Common myeloid progenitor, CD34-positive (primary cell): ENCODE measurements at places on chromosomes 4 and X.
A peak's percentile ranks its signal among the peaks of the same experiment; 100 is the strongest.

DNA sequence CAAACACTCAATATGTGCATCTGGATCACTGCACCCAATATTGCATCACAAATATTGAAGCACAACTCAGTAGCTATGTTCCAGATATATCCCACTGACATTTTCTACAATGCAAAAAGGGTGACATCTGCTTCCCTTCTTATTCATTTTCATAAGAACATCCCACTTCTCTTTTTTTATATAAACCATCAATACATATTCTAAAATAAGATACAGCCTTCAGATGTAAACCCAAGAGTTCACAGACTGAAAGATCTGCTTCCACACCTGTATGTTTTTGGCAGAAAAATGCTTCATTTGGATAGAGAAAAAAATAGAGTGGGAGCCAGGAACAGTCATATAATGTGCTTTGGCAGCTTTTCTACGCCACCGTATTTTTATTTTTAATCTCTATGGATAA, 815.6 kb upstream of the ADGRL3 start:
- no peak overlapping the region for H3K4me3 ChIP-seq
- H3K36me3 ChIP-seq = no peaks in the 10 kb centered on the region
- H3K27ac ChIP-seq = no peak overlapping the region

- H3K4me1 ChIP-seq = no peaks in the 10 kb centered on the region
- H3K27me3 ChIP-seq = peaks cover 8% of the 10 kb centered on the region
- no peaks in the 10 kb centered on the region for H3K36me3 ChIP-seq
- H3K4me3 ChIP-seq = no peak overlapping the region
- DNase-seq = no peak
- H3K27ac ChIP-seq = no peak overlapping the region
Observed at GRCh38 chrX:104084534-104085277, 8.7 kb upstream of the TMSB15C start.

- H3K27ac ChIP-seq = no peak overlapping the region
- no peaks in the 10 kb centered on the region for H3K27me3 ChIP-seq
- no peaks in the 10 kb centered on the region for H3K36me3 ChIP-seq
- no peak overlapping the region for H3K4me3 ChIP-seq
- DNase-seq = no peak
- H3K4me1 ChIP-seq = peaks cover 29% of the 10 kb centered on the region
Observed at GRCh38 chr4:36308150-36308549, 26.7 kb downstream of the DTHD1 start.

DNA sequence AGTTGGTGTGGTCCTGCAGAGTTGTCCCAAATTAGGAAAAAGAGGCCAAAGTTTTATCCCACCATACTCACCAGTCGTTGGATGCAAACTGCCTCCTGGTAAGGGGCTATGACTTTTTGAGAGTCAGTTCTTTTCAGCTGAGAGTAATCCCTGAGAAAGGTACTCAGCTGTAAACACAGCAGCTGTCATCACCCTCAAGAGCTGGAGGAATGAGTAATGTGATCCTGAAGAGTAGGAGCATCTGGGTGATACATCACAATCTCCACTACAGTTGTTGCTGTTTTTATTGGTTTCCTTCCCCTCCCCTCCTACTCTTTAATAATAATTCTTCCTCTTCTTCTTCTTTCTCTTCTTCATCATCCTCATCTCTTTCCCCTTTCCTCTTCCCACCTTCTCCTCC, 5.7 kb downstream of the MAGEE1 start:
- DNase-seq = no peak
- H3K27ac ChIP-seq = no peak overlapping the region
- no peak overlapping the region for H3K4me3 ChIP-seq
- no peaks in the 10 kb centered on the region for H3K27me3 ChIP-seq

GRCh38 chr4:163923092-163923491, 428.6 kb downstream of the TMA16 start:
- H3K27ac ChIP-seq = no peak overlapping the region
- H3K4me3 ChIP-seq = no peak overlapping the region
- H3K4me1 ChIP-seq = no peaks in the 10 kb centered on the region
- no peaks in the 10 kb centered on the region for H3K36me3 ChIP-seq
- DNase-seq = no peak

DNA sequence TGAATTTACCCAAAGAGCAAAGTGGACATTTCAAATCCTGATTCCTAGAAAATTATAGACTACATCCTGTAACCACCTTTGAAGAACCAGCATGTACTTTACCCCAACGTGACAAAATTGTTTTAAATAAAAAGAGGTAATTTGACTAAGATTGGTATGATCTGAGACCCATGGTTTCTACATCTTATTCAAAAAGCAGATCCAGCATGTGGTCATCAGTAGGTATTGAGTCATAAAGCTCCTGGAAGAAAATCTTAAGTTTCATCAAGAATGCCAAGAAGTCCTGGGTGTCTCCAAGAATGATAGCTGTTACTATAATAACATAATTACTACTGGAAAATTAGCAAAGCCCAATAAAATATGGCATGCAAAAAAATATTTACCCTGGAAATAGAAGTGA, 61.8 kb downstream of the NFKB1 start:
- no peaks in the 10 kb centered on the region for H3K27me3 ChIP-seq
- H3K27ac ChIP-seq = no peak overlapping the region
- peaks cover 4% of the 10 kb centered on the region for H3K4me1 ChIP-seq
- peaks cover 6% of the 10 kb centered on the region for H3K36me3 ChIP-seq
- DNase-seq = no peak

DNA sequence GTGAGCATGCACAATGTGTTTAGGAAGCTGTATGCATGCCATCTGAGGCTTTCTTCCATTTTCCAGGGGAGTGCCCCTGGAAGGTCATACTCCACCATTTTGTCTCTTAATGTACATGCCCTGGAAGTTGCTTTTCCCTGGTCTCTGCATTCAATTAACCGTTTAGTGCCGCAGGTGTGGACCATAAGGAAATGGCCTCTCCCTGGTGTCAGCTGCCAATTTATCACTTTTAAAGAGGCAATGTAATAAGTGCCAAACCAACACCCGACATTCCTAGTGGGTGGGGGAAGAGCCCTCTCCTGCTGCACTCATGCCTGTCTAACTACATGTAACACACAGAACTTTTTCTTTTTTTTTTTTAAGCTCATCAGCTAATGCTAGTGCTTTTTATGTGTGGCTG, 7.1 kb upstream of the BST1 start:
- no peaks in the 10 kb centered on the region for H3K27me3 ChIP-seq
- no peaks in the 10 kb centered on the region for H3K36me3 ChIP-seq
- H3K4me3 ChIP-seq = no peak overlapping the region
- H3K4me1 ChIP-seq = peaks cover 2% of the 10 kb centered on the region
- no peak for DNase-seq

DNA sequence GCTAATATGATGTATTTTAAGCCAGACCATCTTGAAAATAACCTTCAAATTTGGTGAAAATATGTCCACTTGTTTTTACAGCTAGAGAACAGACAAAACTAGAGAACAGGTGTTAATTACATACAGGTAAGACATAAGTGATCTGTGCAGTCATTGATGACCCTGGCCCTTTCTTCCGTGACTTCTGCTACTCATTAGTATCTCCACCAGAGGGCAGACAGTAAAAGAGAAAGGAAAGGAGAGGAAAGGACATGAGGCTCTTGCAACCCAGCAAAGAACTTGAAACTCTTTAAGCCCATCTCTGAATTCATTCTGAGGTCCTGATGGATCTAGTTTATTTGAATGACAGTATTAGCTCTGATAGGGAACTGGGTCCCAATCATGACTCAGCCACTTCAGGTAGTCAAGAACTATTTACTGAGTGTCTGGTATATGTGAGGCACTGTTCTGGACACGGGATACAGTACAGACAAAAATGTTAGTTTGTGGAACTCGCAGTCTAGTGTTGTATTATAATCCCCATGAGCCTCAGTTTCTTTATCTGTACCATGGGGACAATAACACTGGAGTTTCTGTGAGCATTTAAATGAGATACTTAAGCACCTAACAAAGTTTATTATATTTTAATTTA, 121.0 kb upstream of the TEX13D start:
- no peaks in the 10 kb centered on the region for H3K27me3 ChIP-seq
- H3K4me1 ChIP-seq = peaks cover 13% of the 10 kb centered on the region
- H3K4me3 ChIP-seq = no peak overlapping the region
- peak; percentile 44 for DNase-seq
- H3K36me3 ChIP-seq = no peaks in the 10 kb centered on the region

- no peaks in the 10 kb centered on the region for H3K36me3 ChIP-seq
- no peak overlapping the region for H3K4me3 ChIP-seq
Observed at GRCh38 chr4:66430856-66431255, 760.6 kb upstream of the EPHA5 start.
